Transverse colon (tissue), 4 donors: ENCODE measurements at places on chromosomes 4 and X. TPM values are rescaled to one million over a fixed set of nuclear protein-coding genes. Genes with fewer than 3 reads are reported as not detected.

- H3K27me3 ChIP-seq = no peaks in the 10 kb centered on the region
- no peak overlapping the region for H3K4me3 ChIP-seq
- H3K4me1 ChIP-seq = peaks cover 25% of the 10 kb centered on the region
- peaks cover 18% of the 10 kb centered on the region for H3K36me3 ChIP-seq
Observed at GRCh38 chr4:94653984-94654609, 103.7 kb upstream of the BMPR1B start.

DNA sequence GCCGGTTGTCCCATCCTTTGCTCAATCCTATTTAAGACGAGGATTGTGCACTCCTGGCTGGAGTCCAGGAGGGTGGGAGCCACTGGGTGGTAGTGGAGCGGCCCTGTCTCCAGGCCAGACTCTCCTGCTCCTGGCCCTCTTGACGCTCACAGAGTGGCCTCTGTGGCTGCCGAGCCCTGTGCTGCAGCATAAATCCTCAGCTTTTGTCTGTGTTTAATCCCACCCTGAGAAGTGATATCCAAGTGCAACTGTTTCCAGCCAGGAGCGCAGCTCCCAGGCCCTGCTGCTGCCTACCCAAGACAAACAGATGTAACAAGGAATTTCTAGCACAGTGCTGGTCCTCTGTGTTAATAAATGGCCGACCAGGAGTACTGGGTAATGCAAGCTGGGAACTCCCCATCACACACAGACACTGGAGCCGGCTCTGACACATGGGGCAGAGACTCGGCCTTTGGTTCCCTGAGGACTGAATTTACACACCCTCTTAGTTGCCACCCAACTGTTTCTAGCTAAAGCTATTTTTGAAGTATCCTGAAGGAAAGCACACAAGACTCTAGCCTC lies 85.3 kb downstream of the GATB start:
- no peaks in the 10 kb centered on the region for H3K27me3 ChIP-seq
- no peak overlapping the region for H3K27ac ChIP-seq
- no peak overlapping the region for H3K4me3 ChIP-seq
- H3K4me1 ChIP-seq = no peaks in the 10 kb centered on the region
- DNase-seq = no peak
- no peaks in the 10 kb centered on the region for H3K36me3 ChIP-seq

GRCh38 chrX:146241902-146242301 lies 424.3 kb downstream of the SLITRK2 start:
- no peak overlapping the region for H3K4me3 ChIP-seq
- H3K36me3 ChIP-seq = no peaks in the 10 kb centered on the region
- DNase-seq = no peak
- H3K27ac ChIP-seq = no peak overlapping the region
- H3K27me3 ChIP-seq = no peaks in the 10 kb centered on the region

DNA sequence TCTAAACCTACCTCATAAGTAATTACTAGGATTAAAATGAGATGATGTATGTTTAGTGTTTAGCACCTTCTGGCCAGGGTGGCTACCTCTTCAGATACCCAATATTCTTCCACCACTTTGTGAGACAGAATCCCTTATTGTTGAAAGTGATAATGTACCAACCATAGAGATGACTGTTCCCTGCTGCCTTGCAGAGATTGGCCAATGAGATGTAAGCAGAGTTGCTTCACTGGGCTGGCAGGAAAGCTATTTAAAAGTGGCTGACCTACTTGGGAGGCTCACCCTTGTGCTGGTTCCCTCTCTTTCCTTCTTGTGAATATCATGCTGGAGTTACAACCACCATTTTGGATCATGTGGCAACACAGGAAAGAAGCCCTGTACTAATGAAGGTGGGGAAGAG lies 58.9 kb downstream of the TMEM154 start:
- no peaks in the 10 kb centered on the region for H3K27me3 ChIP-seq
- H3K4me1 ChIP-seq = no peaks in the 10 kb centered on the region
- no peak overlapping the region for H3K27ac ChIP-seq
- no peaks in the 10 kb centered on the region for H3K36me3 ChIP-seq

The EVC gene
- 6.0 TPM for total RNA-seq

The FAM149A gene
- total RNA-seq = 10.8 TPM

The DDIT4L gene
- total RNA-seq = 0.79 TPM
